Stimulated activated CD8-positive, alpha-beta memory T cell treated with anti-CD3 and anti-CD28 coated beads, Interleukin-15, amount 100 ng/mL, for 1 hour (primary cell): ENCODE measurements at places on chromosomes 11 and 22.

DNA sequence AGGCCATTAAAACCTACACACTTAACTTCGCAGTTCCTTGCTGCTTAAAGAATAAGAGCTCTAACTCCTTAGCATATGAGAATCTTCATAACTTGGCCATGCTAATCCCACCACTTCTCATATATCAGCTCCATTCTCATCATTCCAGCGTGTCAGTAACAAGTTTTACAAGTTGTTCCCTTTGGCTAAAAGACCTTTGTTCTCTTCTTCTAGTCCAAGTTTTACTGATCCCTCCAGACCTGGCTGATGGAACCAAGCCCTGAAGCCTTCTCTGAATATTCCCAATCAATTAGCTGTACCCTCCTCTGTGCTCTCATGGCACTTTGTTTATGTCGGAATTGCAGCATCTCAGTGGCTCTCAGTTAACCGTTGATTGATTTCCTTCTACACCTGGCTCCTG, 35.8 kb downstream of the GAB2 start:
- no peak for DNase-seq

DNA sequence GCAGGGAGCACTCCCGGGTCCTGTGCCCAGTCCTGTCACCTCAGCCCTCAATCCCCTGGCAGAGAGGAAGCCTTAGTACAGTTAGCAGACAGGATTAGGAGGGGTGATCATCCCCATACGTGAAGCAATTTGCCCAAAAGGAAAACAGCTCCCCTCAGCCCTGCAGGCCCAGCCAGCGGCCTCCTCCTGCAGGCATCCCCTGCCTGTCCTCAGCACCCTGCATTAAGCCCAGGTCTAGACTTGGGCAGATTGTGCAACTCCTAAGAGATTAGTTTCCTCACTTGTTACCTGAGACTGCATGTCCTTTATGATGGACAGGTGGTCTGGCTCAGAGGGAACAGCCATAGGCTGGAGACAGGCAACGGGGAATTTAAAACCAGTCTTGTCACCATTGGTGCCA, 95.5 kb upstream of the TMEM45B start:
- no peak for DNase-seq

GRCh38 chr11:16167706-16168487, 188.4 kb downstream of the SOX6 start:
- DNase-seq, result no peak

DNA sequence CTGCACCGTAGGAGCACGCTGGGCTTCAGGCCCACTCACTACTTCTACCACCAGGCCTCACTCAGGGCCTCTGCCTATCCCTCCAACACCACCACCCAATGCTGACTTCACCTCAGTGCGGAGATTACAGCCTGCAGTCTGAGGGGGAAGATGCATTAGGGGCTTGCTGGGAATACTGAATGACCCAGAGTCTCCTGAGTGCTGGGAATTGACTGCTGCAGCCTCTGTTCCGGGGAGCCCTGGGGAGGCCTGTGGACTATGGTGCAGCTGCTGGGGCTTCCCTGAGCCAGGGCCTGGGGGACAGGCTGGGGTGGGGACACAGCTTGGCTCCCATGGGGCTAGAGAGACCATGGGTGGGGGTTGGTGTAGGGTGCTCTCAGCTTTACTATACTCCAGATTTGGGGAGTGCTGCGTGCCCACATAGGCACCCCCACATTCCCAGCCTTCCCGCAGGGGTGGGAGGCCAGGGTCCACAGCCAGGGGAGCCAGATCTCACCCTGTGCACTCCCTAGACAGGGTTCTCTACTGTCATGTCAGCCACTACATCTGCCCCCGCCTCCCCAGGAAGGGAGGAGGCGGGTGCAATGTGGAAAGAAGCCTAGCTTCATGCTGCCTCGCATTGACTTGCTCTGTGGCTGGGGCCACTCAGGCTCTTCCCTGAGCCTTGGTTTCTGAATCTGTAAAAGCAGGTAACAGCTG, 44.4 kb downstream of the GDPD5 start:
- no peak for DNase-seq

DNA sequence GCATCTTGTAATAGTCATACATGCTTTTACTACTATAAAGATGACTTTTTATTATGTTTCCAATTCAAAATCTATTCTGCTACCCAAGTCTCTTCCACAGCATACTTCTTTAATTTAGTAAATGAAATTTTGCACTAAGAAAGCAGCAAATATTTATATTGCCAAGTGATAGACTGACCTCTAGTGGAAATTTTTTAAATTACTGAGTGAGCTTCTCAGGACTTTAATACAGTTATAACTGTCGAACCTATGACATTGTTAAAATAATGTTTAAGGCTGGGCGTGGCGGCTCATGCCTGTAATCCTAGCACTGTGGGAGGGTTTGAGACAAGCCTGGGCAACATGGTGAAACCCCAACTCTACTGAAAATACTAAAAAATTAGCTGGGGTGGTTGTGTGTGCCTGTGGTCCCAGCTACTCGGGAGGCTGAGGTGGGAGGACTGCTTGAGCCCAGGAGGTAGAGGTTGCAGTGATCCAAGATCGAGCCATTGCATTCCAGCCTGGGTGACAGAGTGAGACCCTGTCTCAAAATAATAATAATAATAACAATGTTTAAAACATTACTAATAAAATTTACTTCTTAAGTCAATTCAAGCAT, 27.3 kb downstream of the STK33 start:
- DNase-seq, result no peak

- no peak for DNase-seq
Measured at GRCh38 chr22:49392841-49393510, 434.7 kb downstream of the BRD1 start.

GRCh38 chr11:69968396-69969347, 109.4 kb upstream of the ANO1 start:
- no peak for DNase-seq

DNA sequence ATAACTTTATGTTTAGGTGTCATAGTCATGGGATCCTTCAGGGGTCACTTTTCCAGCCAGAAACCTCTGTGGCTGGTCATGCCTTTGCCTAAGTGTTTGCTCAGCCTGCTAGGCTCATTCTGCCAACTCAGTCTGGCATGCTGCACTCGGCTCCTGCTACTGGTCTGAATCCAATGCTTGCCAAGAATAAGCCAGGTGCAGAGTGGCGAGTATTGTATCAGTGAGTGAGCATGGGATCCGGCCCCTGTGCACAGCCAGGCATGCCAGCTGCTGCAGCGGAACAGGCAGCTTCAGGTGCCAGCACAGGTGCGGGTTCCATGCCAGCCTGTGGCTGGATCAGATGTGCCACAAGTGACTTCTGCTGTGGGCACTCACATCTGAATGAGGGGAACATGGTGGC, 1269.3 kb upstream of the CNTN5 start:
- DNase-seq, result no peak

- DNase-seq, result no peak
Measured at GRCh38 chr11:124950601-124951330, 3.2 kb upstream of the CCDC15 start.
